ENCODE measurements at places on chromosomes 5 and 9.

- DNase-seq: no peak
These were observed 23.9 kb downstream of the GOLM1 start for GRCh38 chr9:86075132-86076109.

GRCh38 chr5:164132358-164132757, 626.9 kb downstream of the MAT2B start:
- no peak for DNase-seq

DNA sequence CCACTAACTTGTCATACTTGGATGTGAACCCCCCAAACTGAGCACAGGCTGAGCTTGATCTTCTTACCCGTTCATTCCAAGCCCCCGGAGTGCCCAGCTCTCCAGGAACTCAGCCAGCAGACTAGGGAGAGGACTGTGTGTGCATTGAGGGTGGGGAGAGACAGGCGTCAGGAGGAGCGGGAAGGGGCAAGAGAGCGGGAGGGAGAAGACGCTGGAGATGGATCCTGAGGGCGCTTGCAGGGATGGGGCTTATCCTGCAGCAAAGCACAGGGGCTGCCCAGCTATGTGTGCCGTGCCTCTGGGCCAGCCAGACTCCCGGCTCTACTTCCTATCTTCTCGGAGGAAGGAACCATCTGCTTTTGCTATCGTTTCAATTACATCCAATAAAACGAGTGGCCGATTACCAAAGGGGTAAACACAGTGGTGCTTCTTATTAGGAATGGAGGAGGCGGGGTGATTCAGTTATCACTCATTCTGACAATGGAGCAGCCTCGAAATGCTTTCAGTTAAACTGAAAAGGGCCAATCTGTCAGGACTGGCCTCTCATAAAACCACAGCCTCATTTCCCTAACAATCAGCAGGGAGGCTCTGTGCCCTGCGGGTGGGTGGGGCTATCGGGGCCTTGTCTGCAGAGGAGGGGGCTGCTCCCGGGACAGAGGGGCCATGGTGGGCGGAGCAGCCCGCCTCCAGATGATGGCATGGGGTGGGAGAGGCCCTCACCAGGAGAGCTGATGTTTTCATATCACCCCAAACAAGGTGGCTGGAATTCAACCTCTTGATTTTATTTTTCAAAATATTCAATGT, 168.2 kb downstream of the DAB2IP start:
- no peak for DNase-seq

DNA sequence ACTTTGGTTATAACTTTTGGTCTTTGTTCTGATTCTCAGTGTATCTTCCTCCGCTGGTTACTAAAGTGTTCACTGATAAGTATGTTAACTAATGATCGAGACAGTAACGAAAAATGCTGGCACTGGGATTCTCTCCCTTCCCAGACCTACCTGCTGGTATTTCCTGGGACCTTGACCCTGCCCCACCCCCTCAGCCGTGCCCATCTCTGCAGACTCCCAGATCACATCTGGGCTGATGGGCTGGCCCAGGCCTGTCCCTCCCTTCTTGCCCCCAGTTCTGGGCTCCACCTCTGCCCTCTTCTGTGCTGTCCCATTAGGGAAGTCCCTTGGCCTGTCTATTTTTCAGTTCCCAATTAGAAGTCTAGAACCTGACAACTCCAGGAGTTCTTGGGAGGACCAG, 46.9 kb downstream of the NEURL1B start:
- no peak for DNase-seq

- no peak for DNase-seq
These were observed 69.1 kb downstream of the DEPDC1B start for GRCh38 chr5:60630836-60631235.

DNA sequence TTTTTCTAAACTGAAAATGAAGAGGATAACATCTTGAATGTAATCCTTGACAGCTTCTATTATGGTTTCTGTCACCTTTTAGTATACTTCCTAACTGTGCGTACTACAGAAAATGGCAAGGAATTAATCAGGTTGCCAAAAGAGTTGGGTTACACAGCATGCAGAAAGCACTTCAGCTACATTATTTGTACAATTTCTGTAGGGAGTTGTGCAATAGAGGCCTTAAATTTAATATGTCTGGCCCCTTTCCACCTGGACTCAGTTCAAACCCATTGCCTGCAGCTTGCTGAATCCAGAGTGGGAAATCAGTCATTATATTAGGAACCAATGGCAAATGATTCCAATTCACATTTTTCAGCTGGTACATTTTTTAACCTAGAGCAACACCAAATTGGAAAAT, 549.7 kb downstream of the CSNK1G3 start:
- DNase-seq: no peak

DNA sequence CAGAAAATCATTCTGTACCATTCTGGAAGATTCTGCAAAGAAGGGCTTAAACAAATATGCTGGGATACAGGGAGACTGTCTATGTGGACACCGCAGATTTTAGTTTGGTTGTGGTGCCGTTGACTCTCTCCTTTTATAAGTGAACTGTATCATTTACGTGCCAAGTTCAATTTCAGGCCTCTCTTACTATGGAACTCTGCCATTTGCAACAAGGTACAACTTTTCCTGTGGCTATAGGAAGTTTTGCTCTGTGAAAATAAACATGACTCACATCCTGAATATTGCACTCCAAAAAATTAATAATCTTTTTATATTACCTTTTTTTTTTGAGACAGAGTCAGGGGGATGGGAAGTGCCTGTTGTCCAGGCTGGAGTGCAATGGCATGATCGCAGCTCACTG, 29.7 kb upstream of the CSNK1G3 start:
- no peak for DNase-seq

DNA sequence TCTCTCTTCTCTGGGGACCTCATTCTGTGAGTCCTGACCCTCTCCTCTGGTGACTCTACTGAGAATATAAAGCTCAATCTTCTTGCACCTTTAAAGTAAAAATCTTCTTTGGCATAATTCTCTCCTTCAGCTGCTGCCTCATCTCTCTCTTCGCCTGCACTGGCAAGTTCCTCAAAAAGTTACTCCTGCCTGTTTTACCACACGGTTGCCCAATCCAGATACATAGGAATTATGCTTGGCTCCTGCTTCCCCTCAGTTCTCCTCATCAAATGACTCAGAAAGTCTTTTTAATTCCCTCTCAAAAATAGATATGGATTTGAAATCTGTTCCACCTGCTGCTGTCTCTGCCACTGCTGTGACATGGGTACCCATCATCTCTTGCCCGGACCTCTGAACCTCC, 14.4 kb upstream of the HRCT1 start:
- no peak for DNase-seq

DNA sequence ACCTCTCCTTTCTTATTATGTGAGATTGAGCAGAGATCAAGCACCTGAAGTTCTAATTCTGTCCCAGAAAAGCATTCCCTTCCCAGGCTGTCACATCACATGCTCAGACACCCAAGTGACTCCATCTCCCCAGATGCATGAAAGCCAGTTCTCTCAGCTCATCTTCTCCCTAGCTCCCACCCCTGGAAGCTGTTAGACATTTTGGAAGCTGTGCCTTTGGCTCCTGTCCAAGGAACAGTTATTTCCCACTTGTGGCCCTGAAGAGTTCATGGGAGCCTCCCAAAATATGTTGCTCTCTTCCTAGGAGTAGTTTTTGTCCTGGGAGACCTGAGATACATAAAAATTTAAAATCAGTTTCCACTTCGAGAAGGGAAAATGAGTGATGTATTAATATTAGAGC, 161.4 kb upstream of the GAS1 start:
- no peak for DNase-seq

- no peak for DNase-seq
These were observed 34.0 kb upstream of the ARAP3 start for GRCh38 chr5:141716009-141716408.

DNA sequence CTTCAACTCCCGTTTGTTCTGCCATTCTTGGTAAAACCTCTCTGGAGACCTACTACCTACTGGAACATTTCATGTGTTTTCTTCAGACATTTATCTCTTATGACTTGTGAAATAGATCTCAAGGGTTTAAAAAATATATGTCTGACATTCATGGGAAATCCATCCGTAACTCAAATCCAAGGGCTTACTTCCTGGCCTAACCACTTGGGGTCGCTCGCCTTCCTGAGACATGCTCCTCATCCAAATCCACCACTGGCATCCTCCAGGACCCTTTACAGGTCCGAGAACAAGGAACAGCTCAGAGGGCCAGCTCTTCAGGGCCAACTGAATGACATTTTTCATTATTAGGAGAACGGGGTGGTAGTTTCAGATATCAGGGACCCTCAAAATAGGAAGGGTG, 235.1 kb upstream of the TUT7 start:
- no peak for DNase-seq

- no peak for DNase-seq
These were observed 20.3 kb upstream of the TENT4A start for GRCh38 chr5:6692906-6693305.

- no peak for DNase-seq
These were observed 4.3 kb downstream of the PRDM12 start for GRCh38 chr9:130668659-130669058.
